ENCODE measurements at places on chromosomes 5 and 9.

DNA sequence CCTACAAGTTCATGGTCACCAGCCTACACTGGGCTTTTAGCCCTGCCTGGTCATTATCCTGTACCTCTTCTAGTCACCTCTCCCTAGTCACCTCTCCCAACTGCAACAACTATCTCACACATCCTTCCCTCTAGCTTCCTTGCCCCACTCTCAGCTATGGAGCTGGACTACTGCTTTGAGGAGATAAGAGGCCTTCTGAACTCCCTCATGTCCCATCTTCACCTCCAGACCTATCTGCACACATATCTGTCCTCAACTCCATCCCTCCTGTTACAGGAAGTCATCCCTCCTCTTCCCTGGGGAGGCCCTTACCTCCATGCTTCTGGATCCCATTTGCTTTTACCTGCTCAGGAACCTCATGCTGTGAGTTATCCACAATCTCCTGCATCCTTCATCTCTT lies 5.7 kb downstream of the RPP25L start:
- no peak for DNase-seq

DNA sequence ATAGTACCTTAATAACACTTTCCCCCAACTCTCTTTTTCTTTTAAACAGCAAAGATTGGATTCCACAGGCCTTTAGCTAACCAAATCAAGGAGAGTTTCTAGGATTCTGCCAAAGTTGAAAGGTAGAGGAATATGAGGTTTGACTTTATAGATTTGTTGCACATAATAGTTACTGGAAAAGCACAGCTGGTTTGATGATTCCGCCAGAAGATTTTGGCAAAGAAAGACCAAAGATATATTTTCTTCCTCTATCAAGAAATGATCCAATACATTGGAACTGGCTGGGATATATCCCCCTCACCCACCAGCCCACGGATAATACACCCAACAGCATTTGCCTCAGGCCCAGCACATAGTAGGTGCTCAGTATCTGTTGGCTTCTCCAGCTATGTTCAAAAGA lies 289.8 kb downstream of the EBF1 start:
- no peak for DNase-seq

DNA sequence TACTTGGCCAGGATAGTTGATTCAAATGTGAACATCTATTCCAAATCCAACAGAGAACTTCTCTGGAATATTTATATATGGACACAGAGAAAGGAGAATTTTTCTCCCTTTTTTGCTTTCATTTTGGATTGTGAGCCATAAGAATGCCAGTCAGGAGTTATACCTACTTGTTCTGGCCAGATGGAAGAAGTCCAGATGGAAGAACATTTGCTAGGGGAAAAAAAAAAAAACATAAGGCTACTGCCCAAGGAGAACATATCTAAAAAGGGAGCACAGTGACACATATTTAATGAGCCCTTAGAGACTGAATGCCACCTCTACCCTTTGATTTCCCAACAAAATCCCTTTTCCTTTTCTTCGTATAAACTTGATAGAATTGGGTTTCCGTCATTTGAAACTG lies 61.7 kb upstream of the PPP2R2B start:
- no peak for DNase-seq

DNA sequence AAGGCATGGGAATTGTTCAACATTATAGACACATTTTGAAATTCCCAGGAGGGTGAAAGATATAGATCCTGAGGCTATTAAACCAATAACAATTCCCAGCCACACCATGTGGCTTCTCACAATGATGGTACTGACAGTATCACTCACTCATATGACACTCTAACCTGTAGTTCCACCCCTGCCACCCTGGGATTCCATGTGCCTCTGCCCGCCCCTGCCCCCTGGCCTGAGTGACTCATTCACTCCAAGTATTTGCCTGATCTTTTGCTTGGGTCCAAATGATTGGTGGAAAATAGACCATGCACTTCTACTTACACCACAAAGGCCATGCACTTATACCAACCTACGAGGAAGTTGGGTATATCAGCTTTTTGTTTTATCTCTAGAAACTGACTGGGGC lies 305.2 kb upstream of the DAB2 start:
- no peak for DNase-seq

DNA sequence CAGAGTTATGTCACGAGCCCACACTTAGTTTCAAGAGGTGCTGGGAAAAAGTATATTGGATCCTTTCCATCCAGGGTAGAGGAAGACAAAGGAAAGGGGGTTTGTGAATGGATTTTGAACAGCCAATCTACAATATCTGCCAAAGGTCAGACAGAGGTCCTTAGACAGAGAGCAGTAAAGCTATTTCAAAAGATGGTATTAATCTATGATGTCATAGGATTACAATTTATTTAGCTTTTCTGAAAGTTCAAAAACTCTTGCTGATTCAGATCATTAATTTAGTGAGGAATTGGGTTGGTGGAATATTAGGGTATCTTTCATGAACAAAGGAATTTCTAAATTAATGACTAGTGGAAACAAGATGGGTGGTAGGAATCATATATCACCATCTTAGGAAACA lies 126.9 kb downstream of the NTRK2 start:
- DNase-seq, result no peak

GRCh38 chr5:69252437-69252836 lies 17.8 kb downstream of the CDK7 start:
- DNase-seq, result no peak
